Daoy (cell line): ENCODE measurements at places on chromosomes 5 and 9. TPM values are rescaled to one million over a fixed set of nuclear protein-coding genes. Genes with fewer than 3 reads are reported as not detected.

The PDE6A gene
- not detected in 2 replicates for total RNA-seq

The CYSRT1 gene
- 0.91 TPM in 1 of 2 replicates, not detected in the other for total RNA-seq

The WWC1 gene
- total RNA-seq = 17.4 and 18.9 TPM in 2 replicates

The SARDH gene
- 0.45 and 1.2 TPM in 2 replicates for total RNA-seq

The PLCXD3 gene
- under 0.01 and 0.11 TPM in 2 replicates for total RNA-seq

The DBH gene
- not detected in 2 replicates for total RNA-seq

The LCN1 gene
- not detected in 2 replicates for total RNA-seq

The PCDHB8 gene
- total RNA-seq = 6.7 and 8.3 TPM in 2 replicates

The RANBP3L gene
- total RNA-seq = not detected in 2 replicates

The CCNO gene
- total RNA-seq = 6.2 and 7.1 TPM in 2 replicates

The SHB gene
- total RNA-seq = 27.0 and 27.4 TPM in 2 replicates

The PCDHB11 gene
- total RNA-seq = 0.40 and 1.1 TPM in 2 replicates

The FOXD4L5 gene
- total RNA-seq = not detected in 2 replicates

The NME5 gene
- 0.29 TPM in 1 of 2 replicates, not detected in the other for total RNA-seq

The PCDHA10 gene
- 0.68 and 3.3 TPM in 2 replicates for total RNA-seq

The ANKRD18B gene
- 4.2 and 16.5 TPM in 2 replicates for total RNA-seq

The LCN9 gene
- total RNA-seq = not detected in 2 replicates

The AMBP gene
- total RNA-seq = 0.91 TPM in 1 of 2 replicates, not detected in the other

The BARX1 gene
- total RNA-seq = 1.5 and 1.9 TPM in 2 replicates

GRCh38 chr5:154811239-154811638, 39.2 kb downstream of the FAXDC2 start:
- DNase-seq = no peak

DNA sequence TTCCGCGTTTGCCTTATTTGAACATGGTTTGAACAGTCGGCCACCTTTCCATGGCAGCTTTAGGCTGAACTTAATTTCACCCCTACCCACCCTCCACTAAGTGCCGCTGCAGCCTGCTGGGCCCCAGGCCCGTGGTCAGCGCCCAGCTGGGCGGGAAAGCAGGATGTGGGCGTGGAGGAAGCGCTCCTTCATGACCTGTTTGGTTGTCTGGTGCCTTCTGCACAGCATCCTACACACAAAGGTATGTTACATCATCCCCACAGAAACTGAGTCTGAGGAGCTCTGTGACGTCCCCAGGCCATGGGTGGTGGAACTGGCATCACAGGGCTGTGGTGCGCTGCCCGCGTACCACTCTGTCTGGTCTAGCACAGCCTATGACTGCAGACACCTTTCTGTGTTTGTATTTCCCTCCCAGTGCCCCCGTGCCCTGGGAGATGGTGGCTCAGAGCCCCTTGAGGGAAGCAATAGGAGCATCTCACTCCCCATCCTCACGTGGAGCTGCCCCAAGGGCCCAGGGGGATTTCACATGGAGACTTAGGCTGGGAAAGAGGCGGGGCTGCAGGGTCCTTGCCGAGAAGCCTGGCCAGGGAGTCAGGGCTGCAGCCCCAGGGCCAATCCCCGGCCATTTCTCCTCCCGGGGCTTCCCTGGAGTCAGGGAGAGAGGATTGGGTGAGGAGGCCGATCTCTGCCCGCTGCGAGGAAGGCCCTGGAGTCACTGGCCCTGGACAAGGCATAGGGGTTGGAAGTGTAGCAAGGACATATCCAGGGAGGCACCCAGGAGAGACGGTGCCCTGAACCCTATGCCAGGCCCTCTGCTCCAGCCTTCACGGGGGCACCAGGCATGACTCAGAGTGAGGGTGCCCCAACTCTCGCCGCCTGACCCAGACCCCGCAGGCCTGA, 37.5 kb upstream of the SUSD3 start:
- peak; percentile 47 for DNase-seq

GRCh38 chr5:2334719-2335118, 416.8 kb downstream of the IRX2 start:
- peak; percentile 29 for DNase-seq

DNA sequence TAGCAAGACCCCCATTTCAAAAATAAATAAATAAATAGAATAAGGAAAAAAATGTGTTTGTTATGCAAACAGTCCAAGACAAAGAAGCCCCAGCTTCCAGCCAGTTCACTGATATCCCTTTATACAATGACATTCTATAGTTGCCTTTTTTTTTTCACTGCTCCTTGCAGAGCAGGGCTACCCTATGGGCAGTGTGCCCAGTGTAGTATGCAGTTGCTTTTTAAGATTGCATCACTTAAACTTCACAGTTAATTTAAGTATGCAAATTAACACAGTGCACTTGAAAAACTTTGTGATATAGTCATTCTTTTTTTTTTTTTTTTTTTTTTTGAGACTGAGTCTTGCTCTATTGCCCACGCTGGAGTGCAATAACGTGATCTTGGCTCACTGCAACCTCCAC, 40.8 kb upstream of the ARRDC3 start:
- no peak for DNase-seq

DNA sequence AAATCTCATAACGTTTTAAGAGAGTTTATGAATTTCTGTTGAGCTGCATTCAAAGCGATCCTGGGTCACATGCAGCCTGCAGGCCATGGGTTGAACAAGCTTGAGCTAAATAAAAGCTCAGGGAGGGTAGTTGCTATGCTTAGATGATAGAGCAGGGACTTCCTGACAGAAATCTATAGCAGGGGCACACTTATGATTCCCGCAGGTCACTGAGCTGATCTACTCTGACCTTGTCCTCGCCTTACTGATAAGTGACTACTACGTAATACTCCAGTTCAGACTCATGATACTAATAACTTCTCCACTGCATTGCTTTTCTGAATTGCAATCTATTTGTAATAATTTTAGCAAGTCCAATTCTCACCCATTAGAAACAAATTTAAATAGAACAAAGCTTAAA, 90.9 kb downstream of the NFIB start:
- no peak for DNase-seq

- DNase-seq = peak; percentile 47
Observed at GRCh38 chr5:159021901-159022556, 77.7 kb downstream of the EBF1 start.

DNA sequence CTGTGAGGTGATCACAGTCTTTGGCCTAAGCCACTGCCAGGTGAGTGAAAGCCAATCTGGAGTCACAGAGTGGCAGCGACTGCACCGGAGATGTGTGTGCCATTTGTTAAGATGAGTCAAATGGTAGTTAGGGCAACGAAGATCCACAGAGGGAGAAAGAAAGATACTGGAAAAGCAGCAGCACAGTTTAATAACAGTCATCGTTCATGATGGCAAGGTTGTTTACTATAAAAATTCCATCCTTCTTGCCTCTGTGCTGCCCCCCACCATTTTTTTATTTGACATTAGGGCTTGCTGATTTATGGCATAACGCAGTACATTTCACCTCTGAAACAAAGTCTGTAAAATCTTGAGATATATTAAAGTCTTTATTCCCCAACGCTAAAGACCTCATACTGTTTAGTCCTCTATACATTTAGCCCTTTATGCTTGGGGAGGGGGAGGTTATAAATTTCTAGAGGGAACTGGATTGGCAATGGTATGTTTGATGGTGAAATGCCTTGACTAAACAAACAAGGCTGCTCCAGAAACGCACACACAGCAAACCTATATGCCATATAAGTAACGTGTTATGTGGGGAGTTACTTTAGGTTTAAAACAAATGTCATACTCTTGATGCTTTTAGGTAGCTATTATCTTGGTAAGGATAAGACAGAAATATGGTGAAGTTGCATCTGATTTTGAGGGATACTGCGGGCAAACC, 55.8 kb upstream of the ABL1 start:
- DNase-seq = peak; percentile 63

DNA sequence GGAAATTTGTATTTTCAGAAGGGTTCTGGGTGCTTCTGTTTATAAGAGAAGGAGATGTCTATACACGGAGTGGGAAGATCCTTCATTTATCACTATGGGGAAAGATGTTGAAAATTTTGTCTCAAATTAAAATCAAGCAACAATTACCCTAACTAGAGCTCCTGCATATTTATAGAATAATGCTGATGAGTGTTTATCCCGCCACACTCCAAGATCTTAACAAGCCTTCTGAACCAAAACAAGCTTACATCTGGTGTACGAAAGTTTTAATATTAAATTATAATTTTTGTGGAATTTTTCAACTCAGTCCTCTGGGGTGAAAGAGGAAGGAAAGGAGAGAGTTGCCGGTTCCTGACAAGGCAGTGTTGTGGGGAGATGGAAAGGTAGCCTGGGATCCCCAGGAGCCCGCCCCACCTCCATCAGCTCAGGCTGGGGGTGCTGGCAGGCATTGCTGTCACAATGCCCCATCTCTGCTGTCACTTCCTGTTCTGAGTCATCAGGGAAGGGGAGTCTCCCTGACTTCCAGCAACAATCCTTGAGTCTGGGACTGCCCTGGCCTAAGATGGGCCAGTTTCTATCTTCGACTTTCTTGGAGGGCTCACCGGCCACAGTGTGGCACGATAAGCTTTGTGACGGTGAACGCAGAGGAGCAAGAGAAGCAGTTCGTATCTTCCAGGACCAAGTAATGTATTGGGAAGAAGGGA, 64.5 kb downstream of the ERAP1 start:
- peak; percentile 33 for DNase-seq

DNA sequence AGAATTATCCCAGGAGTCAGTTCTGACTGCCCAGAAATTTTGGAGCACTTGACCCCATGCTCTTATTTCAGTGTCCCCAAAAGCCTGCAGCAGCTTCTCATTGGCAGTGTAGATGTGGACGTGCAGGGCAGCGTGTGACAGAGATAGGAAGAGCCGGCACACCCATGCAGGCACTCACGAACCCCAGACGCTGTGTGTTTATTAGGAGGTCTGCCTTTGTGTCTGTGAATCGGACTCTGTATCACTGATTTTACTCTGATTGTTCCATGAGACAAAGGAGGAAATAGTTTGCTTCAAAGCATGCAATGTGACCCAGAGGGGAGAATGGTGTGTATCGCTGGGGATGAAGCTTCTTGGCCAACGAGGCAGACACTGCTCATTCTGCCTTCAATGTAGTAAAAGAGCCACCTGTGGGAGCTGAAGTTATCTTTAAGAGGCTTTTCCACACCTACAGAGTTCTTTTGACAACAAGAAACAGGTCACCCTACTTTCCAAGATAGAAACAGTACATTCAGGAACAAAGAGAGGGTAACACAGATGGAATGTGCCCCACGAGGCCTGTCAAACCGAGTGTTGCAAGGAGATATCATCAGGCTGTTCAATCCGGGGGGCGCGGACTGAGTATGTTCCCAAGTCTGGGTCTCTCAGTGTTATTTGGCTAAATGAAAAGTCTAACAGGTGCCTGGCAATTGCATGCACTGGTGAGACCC, 224.0 kb downstream of the NTRK2 start:
- DNase-seq = no peak

- DNase-seq = peak; percentile 93
Observed at GRCh38 chr5:10485142-10485795, 43.6 kb downstream of the ROPN1L start.

GRCh38 chr9:119963258-119963797, 594.1 kb upstream of the BRINP1 start:
- DNase-seq = peak; percentile 64

- DNase-seq = no peak
Observed at GRCh38 chr9:130425741-130426466, 18.9 kb upstream of the ASS1 start.

GRCh38 chr5:66416698-66417097, 179.5 kb upstream of the MAST4 start:
- DNase-seq = no peak

- no peak for DNase-seq
Observed at GRCh38 chr9:7523426-7524043, 276.0 kb downstream of the DMAC1 start.

- DNase-seq = no peak
Observed at GRCh38 chr5:108634010-108634616, 113.6 kb upstream of the FER start.

GRCh38 chr5:116650964-116651363, 76.3 kb upstream of the SEMA6A start:
- DNase-seq = no peak

GRCh38 chr9:106314476-106314875, 548.5 kb upstream of the ZNF462 start:
- DNase-seq = no peak

DNA sequence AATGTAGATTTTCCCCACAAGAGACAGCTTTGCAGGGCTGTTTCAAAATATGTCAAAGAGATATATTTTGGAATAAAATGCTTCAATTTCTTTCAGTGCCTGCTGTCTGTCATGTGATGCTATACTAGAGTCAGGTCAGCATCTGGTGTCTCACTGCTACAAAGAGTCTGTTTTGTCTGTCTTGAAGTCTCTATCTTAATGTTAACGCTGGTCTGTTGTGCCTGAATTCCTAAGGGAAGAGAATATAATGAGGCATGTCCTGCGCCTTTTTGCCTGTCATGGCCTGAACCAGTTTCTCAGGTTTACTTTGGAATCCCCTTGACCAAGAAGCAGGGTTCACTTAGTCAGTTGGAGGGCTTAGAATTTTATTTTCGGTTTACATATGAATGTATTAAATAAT, 176.4 kb downstream of the PDZD2 start:
- DNase-seq = no peak

DNA sequence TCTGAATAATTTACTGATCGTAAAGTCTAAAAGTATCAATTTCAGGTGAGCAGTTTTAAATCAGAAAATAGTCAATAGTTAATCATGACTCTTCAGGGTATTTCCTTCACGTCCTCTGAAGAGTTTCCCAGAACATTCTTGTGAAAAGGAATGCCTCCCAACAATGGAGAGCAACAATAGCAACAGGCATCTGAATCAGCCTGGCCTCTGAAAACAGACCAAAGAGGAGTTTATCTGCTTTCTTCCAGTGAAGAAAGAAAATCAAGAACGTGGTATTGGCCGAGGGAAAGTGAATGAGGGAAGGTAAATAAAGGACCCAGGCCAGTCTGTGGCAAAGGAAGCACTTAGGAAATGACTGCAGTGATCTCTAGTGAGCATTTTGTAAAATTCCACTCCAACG, 26.1 kb upstream of the RASGEF1C start:
- no peak for DNase-seq

- DNase-seq = no peak
Observed at GRCh38 chr5:132653716-132654115, 4.3 kb upstream of the IL13 start.

GRCh38 chr9:16950051-16950450, 79.6 kb upstream of the BNC2 start:
- no peak for DNase-seq

DNA sequence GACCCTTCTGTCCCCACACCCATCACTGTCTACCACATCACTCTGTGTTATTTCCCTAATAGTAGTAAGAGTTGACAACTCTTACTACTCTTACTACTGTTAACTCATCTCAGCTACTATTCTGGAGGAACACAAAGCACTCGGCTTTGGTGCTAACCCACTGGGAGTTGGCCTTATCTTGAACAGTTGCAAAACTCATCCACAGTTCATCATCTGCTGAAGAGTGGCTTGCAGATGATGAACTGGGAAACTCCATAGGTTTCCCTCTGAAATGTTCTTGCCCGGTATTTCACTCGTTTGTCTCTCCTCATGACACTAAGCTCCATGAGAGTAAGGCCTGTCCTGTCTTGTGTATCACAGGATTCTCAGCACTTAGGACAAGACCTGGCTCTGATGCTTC, 221.4 kb downstream of the NR3C1 start:
- DNase-seq = no peak
